T-helper 1 cell (primary cell): ENCODE measurements at places on chromosomes 6 and 20.

GRCh38 chr6:537114-537513, 119.8 kb downstream of the HUS1B start:
- no peak for DNase-seq

- DNase-seq, result no peak
Observed at GRCh38 chr20:63828545-63828944, 2.5 kb downstream of the ZBTB46 start.

GRCh38 chr6:18530201-18530600, 143.1 kb downstream of the RNF144B start:
- DNase-seq, result no peak

GRCh38 chr6:119658917-119659316, 309.4 kb upstream of the MAN1A1 start:
- no peak for DNase-seq

GRCh38 chr20:4607287-4607713, 114.4 kb upstream of the PRND start:
- DNase-seq, result peak; percentile 24

DNA sequence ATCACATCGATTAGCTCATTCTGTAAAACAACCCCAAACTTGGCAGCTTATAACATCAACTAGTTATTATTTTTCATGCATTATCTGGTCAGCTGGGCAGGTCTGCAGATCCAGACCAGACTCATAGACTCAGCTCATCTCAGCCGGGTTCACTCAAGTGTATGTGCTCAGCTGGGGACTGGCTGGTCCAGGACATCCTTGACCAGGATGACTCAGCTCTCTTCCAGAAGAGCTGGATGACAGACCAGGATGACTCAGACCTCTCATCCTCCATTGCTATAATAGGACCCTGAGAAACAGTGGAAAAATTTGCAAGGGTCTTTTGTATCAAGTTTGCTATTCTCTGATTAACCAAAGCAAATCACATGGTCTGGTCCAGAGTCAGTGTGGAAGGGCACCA, 312.5 kb upstream of the PLCB4 start:
- DNase-seq, result no peak

GRCh38 chr20:23159947-23160318, 73.8 kb upstream of the CD93 start:
- no peak for DNase-seq

DNA sequence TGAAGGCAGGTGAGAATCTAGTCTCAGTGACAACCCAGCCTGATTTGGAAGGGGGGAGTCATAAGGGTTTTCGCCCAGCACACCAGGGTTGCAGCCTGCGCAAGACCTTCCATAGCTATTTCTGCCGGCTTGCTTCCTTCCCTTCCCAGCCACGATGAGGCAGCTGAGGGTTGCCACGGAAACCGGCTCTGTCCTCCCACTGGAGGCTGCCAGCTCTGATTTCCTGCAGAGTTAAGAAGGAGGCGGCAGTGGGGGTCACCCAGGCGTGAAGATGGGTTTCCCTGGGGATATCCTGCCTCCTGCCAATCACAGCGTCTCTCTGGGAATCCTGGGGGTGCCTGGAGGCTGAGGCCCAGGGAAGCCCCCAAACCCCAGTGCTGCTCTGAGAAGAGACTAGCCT, 23.1 kb upstream of the KCNB1 start:
- DNase-seq, result no peak

- DNase-seq, result no peak
Observed at GRCh38 chr6:158908606-158909005, 89.4 kb upstream of the EZR start.

DNA sequence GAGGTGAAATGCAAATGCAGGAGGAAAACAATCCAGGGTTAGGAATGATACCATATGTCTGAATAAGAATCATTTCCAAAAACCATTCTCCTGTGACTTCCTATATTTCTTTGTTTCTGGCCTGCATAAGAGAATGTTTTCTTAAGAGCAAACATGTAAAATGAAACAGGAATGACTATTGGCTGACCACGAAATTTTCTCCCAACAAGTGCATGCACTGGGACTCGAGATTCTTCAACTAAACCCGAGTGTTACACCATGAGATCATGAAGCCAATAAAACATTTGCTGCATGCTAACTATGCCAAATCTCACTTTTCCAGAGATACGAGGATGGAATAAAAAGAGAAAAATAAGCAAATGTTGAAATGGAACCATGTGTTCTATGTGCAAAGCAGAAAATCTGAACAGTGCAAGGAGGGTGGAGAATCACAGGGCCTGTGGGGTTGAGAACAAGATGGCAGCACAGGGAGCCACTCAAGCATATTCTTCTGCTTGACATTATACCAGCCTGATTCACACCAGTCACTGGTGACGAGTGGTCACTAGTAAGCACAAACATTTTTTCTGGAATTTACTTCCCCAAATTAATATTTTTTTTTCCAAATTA, 212.2 kb upstream of the FOXA2 start:
- DNase-seq, result no peak

GRCh38 chr20:2829376-2829775, 11.1 kb downstream of the PCED1A start:
- DNase-seq, result no peak

GRCh38 chr20:19310541-19310940, 98.1 kb downstream of the SLC24A3 start:
- DNase-seq, result no peak

- no peak for DNase-seq
Observed at GRCh38 chr20:11429889-11430519, 487.7 kb upstream of the BTBD3 start.

DNA sequence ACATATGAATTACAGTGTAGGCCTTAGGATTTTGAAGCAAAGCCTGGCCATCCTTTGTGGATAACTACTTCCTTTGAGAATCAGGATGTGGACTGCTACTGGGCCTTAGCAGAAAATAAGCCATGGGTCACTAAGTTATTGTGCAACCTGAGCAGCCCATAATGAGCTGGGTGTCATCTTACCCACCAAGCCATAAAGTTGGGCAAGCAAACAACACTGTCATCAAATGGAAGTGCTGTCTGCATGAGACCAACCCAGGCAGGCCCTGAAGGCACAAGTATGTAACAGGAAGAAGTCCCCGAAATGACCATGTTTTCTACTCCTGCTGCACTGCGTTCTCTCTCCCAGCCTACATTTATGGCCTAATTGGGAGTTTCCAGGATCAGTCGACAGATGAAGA, 205.6 kb upstream of the GGTLC1 start:
- no peak for DNase-seq

DNA sequence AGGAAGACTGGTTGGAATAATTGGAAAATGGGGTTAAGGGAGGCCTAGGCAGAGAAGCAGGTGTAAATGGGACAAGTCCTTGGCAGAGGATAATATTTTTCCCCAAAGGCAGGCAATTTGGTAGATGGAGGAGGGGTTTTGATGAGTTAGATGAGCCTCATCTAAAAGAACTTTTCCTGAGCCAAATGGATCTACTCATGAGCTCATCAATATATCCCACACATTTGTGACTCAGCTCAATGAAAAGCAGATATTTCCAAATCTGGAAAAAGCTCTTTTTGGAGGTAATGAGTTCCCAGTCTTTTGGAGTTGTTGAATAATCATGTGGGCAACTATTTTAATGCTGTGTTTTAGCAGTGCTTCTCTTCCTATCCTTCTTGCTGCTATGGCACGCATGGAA, 685.5 kb upstream of the CITED2 start:
- no peak for DNase-seq

DNA sequence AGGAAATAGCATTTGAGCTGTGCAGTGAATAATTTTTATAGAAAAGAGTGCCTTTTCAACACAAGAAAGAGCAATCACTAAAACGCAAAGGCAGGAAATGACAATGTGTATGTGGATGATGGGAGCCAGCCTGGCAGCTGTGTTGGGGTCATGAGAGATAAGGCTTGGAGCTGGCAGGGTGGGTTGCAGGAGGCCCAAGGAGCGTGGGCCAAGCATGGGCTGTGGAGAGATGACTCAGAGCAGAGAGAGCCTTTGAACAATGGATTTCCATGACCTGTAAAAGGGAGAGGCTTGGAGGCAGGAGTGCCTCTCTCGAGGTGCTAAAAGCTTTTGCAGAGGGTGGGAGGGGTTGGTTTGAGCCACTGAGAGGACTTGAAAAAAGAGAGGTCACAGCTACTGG, 6.6 kb upstream of the TBC1D7 start:
- DNase-seq, result no peak

- no peak for DNase-seq
Observed at GRCh38 chr20:9035126-9035525, 33.8 kb upstream of the PLCB4 start.

DNA sequence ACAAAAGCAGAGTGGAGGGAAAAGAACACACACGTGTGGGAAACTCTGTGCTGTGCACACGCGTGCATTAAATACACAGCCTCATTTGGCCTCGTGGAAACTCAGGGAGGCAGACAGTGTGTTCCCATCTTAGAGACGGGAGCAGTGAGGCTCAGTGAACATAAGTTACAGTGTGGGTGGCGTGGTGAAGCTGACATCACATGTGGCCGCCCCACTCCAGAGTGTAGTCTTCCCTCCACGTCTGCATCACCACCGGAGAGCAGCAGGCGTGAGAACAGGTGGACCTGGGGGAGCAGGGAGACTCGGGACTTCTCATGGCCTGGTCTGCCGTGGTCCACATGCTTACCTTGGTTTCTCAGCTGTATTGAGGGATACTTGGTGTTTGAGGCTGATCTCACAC, 51.7 kb downstream of the THBS2 start:
- DNase-seq, result no peak

- no peak for DNase-seq
Observed at GRCh38 chr6:119148098-119148824, 69.8 kb upstream of the FAM184A start.

- DNase-seq, result no peak
Observed at GRCh38 chr6:2818593-2818992, 23.1 kb downstream of the SERPINB1 start.

DNA sequence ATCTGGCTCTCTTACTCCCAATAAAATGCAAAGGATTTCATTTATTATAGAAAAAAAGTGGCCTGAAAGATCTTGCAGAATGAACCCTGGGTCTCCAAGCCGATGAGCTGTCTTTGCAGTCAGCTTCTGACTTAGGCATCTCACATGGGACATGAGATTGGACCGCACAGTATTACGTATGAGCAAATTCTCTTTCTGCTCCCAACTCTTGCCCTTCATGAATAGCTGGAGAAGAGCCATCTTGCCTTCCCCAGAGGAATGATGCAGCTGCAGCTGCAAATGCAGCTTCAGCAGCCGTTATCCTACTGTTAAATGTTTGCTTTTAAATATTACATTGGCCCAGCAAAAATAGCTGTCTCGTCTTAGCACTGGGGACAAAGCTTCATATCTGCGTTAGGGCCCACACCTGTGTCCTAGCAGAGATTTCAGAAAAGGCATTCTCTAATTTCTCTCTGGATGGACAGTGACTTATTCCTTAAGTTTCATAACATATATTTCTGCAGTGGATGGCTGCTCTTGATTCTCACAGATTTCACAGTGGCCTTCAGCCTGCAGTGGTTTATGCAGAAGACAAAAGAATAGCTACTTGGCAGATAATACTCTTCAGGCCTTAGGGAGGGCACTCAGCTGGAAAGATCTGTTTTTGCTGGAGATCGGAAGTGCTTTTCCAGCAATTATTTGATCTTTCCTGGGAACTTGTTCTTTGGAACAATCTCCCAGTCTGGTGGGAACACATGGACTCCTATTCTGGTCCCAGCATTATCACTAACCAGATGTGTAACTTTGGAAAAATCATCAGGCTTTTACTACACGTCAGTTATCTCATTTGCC, 129.2 kb downstream of the FYN start:
- no peak for DNase-seq

GRCh38 chr6:46288835-46289234, 118.1 kb upstream of the ENPP5 start:
- no peak for DNase-seq

GRCh38 chr6:169155481-169155880, 98.2 kb downstream of the THBS2 start:
- no peak for DNase-seq

DNA sequence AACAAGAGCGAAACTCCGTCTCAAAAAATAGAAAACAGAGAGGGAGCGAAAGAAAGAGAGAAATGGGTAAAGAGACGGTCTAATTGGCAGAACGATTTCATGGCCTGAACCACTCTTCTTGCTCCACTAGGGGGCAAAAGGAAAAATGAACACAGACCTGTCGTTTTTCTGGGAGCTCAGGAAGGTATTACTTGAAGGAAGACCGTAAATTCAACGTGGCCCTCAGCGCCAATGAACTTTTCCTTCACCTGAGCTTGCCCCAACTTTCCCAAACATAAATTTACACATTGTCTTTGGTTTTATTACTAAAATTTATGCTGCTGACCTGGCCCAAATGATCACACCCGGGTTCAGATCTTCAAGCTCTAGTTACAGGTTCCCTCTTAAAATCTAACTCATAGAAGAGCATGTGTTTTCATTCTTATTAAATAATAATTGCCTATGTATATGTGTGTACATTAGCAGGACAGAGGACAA, 67.3 kb downstream of the ATP9A start:
- DNase-seq, result no peak

DNA sequence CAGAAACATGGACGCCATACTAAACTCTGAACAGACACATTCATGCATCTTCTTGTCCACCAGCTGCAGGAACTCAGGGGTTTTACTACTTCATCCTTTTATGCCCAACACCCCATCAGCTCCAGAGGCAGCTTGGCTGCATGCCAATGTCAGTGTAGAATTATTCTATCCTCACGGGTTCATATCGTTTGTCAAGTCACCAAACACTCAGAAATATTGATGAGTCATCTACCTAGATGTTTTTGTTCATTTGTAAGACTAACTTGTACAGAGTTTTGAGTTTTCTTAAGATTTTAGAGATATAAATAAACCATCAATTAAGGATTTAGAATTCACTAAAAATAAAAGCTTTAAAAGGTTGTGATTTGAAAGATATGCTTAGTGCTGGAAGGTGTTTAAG, 590.7 kb upstream of the FLRT3 start:
- no peak for DNase-seq

GRCh38 chr20:39879296-39879695, 809.7 kb downstream of the MAFB start:
- DNase-seq, result no peak

DNA sequence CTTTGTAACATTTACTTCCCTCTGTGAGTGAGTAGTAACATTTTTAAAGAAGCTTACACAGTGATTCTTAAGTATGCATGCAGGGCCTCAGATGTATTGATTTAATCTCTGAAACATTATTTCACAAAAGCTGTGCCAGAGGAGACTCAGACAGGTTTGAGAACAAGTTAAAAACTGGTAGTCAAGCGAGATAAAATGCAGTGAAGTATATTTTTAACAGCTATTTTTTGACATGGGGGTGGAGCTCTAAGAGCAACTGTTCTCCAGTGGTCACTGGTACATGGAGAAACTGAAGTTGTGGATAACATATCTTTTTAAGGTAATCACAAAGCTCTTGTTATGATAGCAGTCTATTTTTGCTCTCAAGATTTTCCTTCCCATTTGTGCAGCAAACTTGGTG, 20.4 kb downstream of the DSTN start:
- DNase-seq, result no peak

GRCh38 chr20:35561268-35561667, 19.4 kb downstream of the ERGIC3 start:
- no peak for DNase-seq
